Spleen (tissue), 13 donors: ENCODE measurements at places on chromosomes 16 and 17.
A peak's percentile ranks its signal among the peaks of the same experiment; 100 is the strongest.

GRCh38 chr16:80554033-80554432, 13.2 kb downstream of the DYNLRB2 start:
- no peak for DNase-seq

DNA sequence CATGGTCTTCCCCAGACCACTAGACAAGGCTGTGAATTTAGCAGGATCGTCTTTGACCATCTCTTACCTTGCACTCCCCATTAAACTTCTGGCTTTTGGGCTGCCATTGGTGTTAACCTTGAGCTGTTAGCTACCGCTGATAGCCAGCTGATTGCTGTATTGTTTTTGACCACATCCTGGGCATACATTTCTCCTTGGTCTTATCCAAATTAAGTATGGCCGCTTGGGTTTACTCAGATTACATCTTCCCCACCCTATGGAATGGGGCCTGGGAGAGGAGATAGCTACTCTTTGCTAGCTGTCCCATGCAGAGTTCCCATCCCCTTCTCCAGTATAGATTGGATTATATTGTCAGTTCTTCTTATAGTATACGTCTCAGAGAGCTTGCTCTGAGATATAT, 270.4 kb upstream of the ELAC2 start:
- DNase-seq: no peak

GRCh38 chr17:35915153-35915964, 15.2 kb downstream of the RDM1 start:
- no peak for DNase-seq

GRCh38 chr17:65371702-65372101, 189.7 kb downstream of the AXIN2 start:
- DNase-seq: peak; percentile 77

GRCh38 chr16:67151431-67152097, 766 bp upstream of the B3GNT9 start:
- DNase-seq: no peak

DNA sequence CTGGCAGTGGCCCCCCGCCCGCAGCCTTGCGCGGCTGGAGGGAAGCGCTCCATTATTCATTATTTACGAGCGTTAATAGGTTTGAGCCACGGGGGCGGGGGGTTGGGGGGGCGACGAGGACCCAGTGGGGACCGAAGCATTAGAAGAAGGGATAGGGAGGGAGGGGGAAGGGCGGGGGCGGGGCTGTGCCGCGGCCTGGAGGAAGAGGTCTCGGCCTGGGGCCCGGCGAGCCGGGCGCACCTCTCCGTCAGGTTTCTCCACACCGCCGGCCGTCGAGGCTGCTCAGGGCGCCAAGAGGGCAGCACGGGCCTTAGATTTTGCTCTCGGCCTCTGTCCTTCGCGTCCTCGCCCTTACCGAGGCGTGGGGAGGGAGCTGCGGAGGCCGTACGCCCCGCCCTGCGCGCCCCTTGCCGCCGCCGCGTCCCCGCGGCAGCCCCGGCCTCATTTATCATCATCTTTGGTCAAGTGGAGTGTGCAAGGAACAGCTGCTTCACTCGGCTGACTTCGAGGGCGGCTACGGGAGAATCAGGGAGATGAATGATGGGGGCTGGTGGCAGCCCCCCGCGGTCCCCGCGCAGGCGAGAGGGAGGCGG, 54.2 kb downstream of the SREBF1 start:
- DNase-seq: no peak

DNA sequence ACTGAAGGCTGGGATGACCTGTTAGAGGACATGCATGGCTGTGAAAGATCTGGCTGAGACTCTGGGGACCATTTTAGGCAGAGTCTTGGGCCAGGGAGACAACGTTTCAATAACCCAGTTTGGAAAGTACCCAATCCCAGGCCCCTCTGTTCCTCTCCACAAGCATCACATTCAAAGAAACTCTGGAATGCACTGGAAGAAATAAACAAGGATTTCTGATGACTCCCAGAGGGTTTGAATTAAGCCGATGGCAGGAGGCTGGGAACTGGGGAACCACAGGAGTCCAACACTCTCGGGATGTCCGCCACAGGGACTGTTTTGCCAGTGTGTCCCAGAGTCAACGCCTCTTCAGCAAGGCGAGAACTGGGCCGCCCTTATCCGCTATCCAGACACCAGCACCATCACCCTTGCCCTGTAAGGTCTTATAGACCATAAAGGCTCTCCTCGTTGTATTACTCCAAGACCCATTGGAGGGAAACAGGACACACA, 3.3 kb downstream of the PMP22 start:
- no peak for DNase-seq

- no peak for DNase-seq
These were observed 415.9 kb upstream of the ERCC4 start for GRCh38 chr16:13503960-13504635.

GRCh38 chr16:56911771-56912571, 20.0 kb upstream of the HERPUD1 start:
- peak; percentile 89 for DNase-seq

DNA sequence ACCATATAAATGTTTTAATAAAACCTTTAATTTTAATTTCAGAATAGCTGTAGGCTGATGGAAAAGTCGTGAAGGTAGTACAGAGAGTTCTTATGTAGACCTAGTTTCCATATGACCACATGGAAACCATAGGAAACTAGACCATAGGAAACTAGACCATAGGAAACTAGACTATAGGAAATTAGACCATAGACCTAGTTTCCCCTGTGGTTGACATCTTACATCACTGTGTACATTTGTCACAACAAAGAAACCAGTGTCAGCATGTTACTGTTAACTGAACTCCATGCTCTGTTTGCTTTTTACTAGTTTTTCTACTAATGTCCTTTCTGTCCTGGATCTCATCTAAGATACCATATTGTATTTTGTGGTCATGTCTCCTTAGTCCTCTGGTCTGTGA, 14.6 kb downstream of the NUDT7 start:
- DNase-seq: no peak
